ENCODE measurements at places on chromosomes 12 and 14.

GRCh38 chr14:102442241-102443211, 67.0 kb downstream of the ANKRD9 start:
- DNase-seq: no peak

DNA sequence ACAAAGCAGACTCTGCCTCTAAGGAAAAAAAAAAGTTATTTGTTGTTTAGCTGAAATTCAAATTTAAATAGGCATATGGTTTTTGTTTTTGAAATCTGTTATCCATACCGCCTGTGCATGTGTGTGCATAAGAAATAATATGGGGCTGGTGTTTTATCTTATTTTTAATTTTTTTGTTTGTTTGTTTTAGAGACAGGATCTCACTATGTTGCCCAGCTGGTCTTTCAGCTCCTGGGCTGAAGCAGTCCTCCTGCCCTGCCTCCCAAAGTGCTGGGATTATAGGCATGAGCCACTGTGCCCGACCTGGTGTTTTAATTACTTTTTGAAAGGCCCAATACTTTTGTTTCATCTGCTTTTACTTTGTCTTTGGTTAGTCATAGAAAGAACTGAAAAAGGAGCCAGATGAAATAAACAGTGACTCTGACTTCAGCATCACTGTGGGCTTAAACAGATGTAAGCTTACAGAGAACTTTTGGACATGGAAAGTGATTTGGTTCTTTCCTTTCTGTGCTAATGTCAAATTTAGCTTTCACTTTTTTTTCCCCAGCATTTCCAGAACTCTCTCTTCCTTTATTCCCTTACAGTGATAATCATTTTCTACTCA, 37.2 kb downstream of the SUPT16H start:
- DNase-seq: no peak

GRCh38 chr14:63493246-63493645, 49.9 kb downstream of the PPP2R5E start:
- no peak for DNase-seq

DNA sequence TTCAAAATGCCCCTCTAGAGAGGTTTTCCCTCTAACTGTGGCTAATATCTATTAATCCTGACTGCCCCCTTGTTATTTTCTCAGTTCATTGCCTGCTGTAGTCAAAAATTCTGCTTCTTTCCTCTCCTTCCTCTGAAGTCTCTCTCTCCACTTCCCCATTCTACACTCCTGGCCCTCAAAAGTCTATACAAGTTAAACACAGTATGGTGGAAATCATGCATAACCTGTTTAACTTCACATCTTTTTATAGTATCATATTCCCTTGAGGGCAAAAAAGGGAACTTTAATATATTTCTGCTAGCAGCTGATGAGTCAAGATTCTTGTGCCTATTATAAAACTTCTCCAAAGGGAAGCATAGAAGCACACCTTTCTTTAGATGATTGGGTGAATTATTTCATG, 16.7 kb downstream of the GRIP1 start:
- DNase-seq: no peak

- DNase-seq: no peak
These were observed 35.1 kb downstream of the NRDE2 start for GRCh38 chr14:90296641-90297040.

DNA sequence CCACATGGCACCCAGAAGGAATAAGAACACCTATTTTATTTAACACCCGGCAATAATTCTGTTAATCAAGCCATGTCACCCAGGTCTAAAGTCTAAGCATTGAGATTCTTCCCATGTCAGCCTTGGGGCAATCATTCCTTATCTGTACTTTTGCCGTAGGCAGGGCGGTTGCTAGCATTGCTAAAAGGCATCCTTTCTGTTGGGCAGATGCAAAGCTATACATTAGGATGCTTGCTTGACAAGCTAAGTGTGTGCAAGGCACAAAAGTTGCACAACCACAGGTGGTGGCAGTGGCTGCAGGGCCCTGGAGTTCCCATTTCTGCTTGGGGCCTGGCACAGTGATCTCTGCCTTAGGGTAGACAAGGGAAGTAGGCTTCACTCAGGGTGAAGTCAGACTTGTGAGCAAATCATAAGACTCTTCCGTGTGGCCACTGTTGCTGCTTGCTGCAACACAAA, 12.5 kb upstream of the GALNT6 start:
- DNase-seq: no peak

- DNase-seq: no peak
These were observed 24.0 kb upstream of the CLEC4E start for GRCh38 chr12:8564656-8565055.

DNA sequence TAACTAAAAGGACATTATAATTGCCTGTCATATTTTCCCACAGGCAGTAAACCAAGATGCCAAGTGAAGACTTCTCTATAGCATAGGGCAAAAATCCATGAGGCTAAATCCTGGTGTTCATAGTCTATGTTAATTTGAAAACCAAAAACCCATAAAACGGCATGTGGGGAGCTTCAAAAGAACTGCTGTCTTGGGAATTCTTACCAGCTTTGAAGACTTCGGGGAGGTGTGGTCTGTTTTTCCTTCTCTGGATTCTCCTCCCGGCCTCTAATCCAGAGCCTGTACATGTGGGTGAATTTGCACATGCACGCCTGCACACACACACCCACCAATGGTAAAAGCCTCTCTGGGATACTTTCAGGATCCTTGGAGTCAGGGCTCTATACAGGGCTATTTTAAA, 61.9 kb upstream of the IFNG-AS1 start:
- DNase-seq: no peak

All from NCI-H1092 (cell line).